ENCODE measurements at places on chromosomes 6 and 20. TPM values are rescaled to one million over a fixed set of nuclear protein-coding genes. Genes with fewer than 3 reads are reported as not detected.

SSTR4 gene
- total RNA-seq, result not detected

PHACTR3 gene
- not detected for total RNA-seq

TBX18 gene
- total RNA-seq, result not detected

SLC16A10 gene
- total RNA-seq, result 1.6 TPM

DNA sequence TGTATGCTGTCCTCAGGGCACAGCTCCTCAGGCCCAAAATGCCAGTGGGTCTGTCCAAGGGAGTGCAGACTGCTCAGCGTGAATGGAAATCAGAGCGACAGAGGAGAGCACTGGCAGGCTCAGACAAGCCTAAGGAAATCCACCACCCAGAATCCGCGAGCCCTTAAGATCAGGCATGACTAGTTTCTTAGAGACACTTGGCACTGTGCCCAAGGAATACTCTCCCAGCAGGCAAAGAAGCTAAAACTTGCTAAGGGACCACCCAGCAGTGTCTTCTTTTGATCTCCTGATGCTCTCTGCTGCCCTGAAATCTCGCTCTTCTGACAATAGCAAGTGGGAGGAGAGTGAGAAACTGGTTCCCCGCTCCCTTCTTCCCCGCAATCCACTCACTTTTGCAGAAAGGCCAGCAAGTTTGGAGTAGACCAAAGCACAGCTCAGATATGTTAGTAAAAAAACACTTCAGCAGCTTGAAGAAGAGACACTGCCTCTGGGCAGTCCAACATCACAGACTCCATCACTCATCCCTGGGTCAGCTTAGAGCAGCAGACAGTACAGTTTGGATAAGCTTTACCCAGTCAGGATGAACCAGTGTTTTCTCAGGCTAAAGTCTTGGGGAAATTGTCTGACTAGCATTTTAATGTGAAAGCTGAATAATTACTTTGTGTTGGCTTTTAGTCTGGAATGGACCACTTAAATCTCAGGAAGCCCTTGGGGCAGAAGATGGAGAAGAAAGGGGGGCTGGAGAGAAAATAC lies 32.4 kb downstream of the TRAF3IP2 start:
- no peak for DNase-seq

- no peak for DNase-seq
These were observed 1.5 kb downstream of the EMILIN3 start for GRCh38 chr20:41364967-41365765.

- no peak for DNase-seq
These were observed 195.7 kb downstream of the CD83 start for GRCh38 chr6:14313248-14313647.

DNA sequence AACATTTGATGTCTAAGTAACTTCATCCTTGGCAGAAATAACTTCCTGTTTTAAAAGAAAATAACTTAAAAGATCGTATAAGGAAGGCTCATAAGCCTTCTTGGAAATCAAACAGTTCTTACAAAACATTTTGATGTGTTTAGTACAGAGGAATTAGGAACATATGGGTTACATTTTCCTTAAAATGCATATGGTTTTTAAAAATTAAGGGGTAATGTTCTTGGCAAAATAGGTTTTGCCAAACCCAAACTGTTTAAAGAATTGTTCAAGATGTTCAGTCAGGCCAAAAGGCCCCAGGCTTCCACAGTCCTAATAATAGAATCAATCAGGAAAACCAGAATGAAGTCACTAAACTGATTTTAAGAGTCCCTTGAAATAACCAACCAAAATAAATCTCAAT lies 142.7 kb upstream of the SLC35B3 start:
- DNase-seq, result no peak

All from Karpas-422 (cell line).